Activated T-helper 1 cell treated with anti-CD3 and anti-CD28 coated beads, Interleukin-2, amount 50 U/mL, for 16 hours (primary cell): ENCODE measurements at places on chromosomes 5 and 9.

GRCh38 chr9:27719711-27720110 lies 146.4 kb upstream of the C9orf72 start:
- no peak for DNase-seq

GRCh38 chr5:145237843-145238242 lies 597.3 kb downstream of the PRELID2 start:
- DNase-seq: no peak

DNA sequence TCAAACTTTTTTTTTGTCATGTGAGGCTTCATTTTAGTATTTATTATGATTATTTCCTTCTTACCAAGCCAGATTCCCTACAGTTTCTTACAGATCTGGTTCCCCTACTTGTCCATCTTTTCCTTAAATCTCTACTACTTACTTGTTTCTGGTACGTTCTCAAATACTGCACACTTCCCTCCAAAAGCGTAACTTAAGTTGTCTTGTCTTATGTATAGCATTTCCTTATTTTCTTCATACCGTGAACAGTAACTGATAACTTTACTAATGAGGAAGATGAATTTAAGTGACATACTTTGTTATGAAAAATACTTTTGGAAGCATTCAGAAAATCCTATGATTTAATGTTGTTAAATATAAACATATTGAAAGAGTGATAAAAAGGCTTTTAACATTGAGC lies 67.3 kb downstream of the PARP8 start:
- DNase-seq: no peak

GRCh38 chr9:130138171-130138653 lies 34.0 kb upstream of the NCS1 start:
- DNase-seq: no peak

- DNase-seq: no peak
Observed at GRCh38 chr5:139982157-139982974, 60.7 kb downstream of the NRG2 start.
